T-helper 22 cell (primary cell): ENCODE measurements at places on chromosomes 12 and 14.

- no peak for DNase-seq
Measured at GRCh38 chr14:42673963-42674362, 1067.3 kb downstream of the LRFN5 start.

GRCh38 chr12:50571786-50572185 lies 67.0 kb downstream of the DIP2B start:
- no peak for DNase-seq

DNA sequence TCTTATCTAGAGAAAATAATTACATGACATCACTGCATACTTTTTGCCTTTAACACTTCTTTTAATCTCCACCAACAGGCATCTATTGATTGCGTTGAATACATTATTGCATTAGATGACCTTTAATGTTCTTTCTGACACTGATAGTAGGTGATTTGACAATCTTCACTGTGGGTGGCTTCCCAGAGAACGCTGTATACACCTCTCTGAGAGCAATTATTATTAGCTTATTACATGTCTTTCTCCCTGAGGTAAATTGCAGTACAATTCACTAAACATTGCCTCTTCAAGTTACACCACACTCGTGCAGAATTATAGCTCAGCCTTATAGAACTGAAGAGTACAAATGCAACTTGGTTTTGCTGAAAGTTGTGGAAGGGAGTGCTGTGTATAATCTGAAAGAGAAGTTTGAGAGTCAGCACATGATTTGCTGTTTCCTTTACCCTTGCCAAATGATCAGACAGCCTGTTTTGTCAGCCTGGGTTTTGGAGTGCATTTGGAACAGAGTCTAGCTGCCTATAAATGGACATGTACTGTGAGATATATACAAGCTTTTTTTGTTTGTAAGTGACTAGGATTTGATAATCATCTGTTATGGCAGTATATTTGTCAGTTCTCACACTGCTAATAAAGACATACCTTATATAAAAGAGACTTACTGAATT lies 369.2 kb downstream of the CCER1 start:
- DNase-seq = no peak

- no peak for DNase-seq
Measured at GRCh38 chr14:99708449-99708848, 24.4 kb downstream of the CYP46A1 start.

GRCh38 chr12:107663277-107663676 lies 22.3 kb upstream of the PWP1 start:
- no peak for DNase-seq

DNA sequence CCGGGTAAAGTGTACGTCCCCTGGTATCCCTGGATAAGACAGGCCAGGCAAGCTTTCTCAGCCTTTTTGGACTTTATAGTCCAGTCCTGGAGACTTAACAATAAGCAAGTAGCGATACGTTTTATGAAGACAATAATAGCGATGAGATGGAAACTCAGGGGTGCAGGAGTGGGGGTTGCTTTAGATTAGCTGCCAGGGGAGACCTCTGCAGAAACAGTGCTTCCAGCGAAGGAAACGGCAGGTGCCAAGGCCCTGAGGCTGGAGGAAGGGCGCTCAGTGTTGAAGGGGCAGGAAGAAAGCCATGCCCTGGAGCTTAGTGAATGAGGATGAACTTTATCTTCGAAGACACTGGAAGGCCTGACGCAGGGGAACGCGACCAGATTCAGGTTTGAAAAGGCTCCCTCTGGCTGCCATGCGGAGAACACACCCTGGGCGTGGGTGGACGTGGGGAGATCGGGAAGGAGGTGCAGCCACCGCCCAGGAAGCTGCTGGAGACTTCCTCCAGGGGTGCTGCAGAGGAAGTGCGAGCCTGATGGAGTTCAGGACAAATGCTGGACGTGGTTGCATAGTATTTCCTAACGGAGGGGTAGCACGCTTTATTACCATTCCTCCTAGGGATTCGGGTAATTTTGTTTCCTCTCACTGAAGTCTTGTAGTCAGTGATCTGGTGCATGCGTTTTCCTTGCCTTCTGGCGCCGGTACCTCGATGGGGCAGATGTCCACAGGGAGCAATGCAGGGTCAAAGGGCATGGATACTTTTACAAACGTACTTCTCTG lies 26.1 kb upstream of the UBC start:
- DNase-seq = peak; percentile 66

DNA sequence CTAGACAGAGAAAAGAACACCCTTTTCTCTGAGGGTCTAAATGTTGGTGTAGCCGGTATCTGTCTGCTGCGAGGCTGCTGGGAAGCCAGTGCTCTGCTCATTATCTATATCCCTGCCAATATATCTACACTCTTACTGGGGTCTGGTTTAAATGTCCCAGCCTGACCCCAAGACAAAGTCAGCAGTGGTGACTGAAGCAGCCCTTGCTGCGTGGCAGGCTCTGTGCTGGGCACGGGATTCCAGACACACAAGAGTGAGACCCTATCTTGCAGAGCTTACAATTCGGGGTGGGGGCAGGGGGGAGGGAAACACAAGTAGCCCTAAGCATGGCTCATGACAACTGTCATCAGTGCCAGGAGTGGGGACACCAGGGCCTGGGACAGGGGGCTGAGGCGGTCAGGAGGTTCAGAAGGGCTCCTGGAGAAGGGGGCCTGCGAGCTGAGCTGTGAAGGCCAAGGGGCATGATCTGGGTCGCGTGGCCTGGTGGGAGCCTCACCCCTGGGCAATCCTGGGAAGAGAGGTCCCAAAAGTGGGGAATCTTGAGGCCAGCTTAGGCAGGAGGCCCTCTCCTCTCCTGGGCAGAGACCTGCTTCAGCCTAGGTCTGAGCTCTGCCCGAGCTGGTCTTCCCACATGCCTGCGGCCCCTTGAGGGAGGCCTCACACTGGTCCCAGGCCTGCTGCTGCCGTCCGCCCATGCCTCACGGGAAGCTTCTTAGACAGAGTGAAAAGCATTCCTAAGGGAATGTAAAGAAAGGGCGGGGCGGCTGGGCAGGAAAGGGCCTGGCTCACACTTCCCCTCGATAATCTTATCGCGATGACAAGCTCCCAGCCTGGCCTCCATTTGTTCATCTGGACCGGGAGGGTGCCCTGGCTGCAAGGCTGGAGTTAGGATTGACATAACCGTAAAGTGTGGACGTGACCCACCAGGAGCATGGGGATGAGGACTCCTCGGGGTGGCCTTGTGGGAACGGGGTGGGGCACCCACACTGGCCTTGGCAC lies 7.3 kb upstream of the RCOR1 start:
- no peak for DNase-seq

DNA sequence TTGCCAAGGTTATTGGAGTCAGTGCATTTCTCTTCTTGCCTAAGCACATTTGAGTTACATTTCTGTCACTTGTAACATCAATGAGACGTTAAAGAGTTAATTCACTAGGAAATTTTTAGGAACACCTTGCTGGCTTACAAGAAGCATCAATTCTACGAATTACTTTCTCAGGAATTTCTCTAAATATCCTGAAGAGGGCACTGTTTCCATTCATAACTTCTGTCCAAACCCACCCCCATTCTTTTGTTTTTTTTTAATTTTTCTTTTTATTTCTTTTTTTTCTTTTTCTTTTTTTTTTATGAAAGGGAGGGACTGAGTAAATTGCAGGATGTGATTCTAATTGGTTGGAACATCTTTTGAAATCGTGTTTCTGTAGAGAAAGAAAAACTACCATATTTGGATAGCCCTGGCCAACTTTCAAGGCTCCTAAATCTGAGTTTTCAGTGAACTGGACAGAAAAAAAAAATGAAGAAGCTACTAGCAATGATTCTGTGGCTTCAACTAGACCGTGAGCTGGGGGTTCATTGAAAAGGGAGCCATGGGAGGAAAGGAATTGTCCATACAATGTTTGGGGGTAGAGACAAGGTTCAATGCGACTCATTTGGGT lies 285.3 kb downstream of the DAD1 start:
- no peak for DNase-seq

- no peak for DNase-seq
Measured at GRCh38 chr12:4141348-4142270, 132.0 kb upstream of the CCND2 start.

DNA sequence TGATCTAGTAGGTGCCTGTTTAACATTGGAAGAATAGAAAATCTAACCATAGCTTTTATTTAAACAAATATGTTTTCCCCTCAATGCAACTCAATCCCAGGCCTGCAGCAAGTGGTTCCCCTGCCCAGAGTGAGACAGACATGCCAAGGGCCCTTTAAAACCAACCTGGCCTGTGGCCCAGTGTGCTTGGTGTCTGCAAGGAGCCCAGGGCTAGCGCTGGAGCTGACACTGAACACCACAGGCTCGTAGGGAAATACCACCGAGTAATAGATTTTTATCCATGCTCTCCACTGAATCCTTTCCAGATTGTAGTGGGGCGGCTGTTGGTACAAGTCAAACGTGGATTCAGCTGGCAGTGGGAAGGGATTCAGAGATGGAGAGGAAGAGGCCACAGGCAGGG lies 95.6 kb upstream of the NRXN3 start:
- DNase-seq = no peak

- no peak for DNase-seq
Measured at GRCh38 chr14:55115460-55115859, 13.6 kb upstream of the LGALS3 start.

DNA sequence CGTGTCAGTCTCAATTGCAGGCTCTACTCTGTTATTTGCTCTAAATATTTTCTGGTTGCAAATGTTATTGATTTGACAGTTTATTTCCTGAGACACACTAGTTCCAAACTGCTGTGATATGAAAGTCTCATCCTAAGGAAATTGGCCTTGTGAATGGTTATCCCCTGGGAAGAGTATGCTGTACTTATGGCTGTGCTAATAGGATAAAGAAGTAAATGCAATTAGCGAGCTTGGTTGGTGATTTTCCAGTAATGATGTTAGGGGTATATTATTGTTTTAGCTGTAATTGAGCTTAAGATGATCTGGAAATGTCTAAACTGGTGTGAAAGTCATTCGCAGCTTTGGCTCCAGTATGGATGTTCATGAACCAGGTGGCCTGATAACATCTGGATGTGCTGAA lies 197.9 kb downstream of the SUDS3 start:
- no peak for DNase-seq

DNA sequence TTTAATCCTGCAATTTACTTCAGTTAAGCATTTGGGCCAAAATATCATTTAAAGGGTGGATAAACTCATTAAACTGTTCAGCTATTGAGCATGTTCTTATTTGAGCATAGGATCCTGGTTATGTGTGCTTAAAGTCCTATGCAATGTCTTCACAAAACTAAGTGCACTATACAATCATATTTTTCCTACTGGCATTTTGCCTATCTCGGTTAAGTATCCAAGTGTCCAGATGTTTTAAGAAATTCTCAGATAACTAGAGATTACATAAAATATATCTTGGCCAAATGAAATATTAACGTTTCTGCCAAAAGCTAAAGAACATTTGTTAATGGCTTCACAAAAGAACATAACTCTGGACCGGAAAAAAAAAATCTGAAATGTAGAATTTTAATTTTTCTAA lies 250.8 kb upstream of the LRFN5 start:
- no peak for DNase-seq

- no peak for DNase-seq
Measured at GRCh38 chr12:125185311-125185739, 120.1 kb downstream of the AACS start.

GRCh38 chr14:50806241-50806933 lies 24.6 kb downstream of the NIN start:
- DNase-seq = no peak

- no peak for DNase-seq
Measured at GRCh38 chr12:68210875-68211274, 14.7 kb downstream of the IL26 start.

DNA sequence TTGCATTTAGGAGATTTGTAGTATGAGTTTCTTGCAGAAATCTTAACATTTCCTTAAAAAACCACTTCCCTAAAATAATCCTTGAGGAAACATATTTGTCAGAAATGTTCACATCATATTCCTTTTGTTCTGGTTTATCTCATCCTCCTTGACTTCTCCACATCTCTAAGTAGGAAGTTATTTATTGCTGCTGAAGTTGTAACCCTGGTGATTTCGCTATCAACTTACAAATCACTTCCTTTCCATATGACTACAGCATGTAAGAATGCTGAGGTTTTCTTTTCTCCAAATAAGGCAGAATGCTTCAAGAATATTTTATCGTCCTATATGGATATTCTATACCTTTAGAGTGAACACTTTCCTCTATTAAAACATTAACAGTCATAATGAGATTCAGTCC lies 751.7 kb downstream of the NRXN3 start:
- DNase-seq = no peak

GRCh38 chr14:62144863-62145262 lies 382.6 kb downstream of the SNAPC1 start:
- DNase-seq = no peak

- DNase-seq = no peak
Measured at GRCh38 chr14:54025661-54026060, 69.0 kb upstream of the BMP4 start.

DNA sequence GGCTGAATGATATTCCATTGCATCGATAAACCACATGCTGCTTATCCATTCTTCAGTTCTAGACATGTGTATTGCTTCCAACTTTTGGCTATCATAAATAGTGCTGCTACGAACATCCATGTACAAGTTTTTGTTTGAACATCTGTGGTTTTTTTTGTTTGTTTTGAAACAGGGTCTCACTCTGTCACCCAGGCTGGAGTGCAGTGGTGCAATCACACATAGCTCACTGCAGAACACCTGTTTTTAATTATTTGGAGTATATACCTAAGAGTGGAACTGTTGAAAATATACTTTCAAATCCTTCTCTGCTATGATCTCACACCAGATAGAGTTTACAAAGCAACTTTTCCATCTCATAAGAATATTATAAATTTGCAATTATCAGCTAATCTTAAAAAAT lies 124.2 kb downstream of the TTC7B start:
- no peak for DNase-seq

GRCh38 chr12:97452230-97452629 lies 10.4 kb upstream of the RMST start:
- no peak for DNase-seq

DNA sequence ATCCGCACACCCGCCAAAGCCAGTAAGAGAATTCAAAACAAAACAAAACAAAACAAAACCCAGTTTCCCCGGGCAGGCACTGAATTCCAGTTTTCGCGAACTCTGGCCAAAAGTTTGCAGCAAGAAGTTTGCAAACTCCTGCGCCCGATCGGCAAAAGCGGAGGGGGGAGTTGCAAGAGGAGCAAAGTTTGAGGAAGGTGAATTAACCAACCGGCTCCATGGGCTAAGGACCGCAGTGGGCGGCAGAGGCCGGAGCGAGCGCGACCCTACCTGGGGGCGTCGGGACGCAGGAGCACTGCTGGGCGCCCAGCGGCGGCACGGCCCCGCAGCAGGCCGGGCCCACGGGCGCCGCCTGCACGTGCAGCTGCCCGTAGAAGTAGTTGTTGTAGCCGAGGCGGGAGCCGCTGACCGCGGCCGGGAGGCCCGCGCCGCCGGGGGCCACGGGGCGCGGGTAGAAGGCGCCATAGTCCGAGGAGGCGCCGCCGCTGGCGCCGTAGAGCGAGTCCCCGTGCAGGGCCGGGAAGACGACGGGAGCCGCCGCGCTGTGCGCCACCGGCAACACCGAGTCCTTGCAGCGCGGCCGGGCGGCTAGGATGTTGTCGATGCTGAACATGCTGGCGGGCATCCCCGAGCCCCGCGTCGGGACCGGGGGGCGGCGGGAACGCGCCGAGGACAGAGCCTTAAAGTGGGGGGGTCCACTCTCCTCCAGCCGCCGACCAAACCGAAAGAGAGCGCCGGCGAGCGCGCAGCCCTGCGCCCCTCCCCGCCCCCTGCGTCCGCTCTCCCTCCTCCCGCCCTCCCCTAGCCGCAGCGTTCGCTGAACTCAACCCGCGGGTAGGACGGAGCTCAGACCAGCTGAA lies at the start of gene GSC:
Gene GSC (minus strand): TSS at position 723 of the 860 bp plus-strand sequence. CDS start 98 bp downstream, at position 625.
- DNase-seq = no peak

- no peak for DNase-seq
Measured at GRCh38 chr12:43795716-43796280, 10.3 kb downstream of the TWF1 start.
